ENCODE measurements at places on chromosomes 3 and 15.
A peak's percentile ranks its signal among the peaks of the same experiment; 100 is the strongest.

DNA sequence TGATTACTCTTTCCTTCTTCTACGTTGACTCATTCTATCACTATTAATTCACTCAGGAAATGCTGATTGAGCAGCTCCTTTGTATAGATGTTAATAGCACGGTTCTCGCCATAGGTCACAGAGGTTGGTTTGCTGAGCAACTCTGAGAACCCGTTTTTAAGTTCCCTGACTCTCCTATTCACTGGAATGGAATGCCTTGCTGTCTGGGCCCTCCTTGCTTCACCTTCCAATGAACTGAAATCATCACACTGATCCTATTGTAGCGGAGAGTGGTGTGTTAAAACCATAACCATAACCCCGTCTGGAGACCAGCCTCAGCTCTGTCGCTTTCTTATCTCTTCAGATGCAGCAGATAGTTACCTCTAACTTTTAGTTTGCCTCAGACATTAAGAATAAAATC lies 323.6 kb downstream of the GABRB3 start:
- DNase-seq: no peak

- DNase-seq: no peak
Measured at GRCh38 chr3:55545995-55546394, 58.9 kb upstream of the WNT5A start.

- no peak for DNase-seq
Measured at GRCh38 chr3:183515968-183516851, 39.3 kb downstream of the KLHL6 start.

- DNase-seq: no peak
Measured at GRCh38 chr15:42077689-42078088, 16.7 kb downstream of the PLA2G4D start.

DNA sequence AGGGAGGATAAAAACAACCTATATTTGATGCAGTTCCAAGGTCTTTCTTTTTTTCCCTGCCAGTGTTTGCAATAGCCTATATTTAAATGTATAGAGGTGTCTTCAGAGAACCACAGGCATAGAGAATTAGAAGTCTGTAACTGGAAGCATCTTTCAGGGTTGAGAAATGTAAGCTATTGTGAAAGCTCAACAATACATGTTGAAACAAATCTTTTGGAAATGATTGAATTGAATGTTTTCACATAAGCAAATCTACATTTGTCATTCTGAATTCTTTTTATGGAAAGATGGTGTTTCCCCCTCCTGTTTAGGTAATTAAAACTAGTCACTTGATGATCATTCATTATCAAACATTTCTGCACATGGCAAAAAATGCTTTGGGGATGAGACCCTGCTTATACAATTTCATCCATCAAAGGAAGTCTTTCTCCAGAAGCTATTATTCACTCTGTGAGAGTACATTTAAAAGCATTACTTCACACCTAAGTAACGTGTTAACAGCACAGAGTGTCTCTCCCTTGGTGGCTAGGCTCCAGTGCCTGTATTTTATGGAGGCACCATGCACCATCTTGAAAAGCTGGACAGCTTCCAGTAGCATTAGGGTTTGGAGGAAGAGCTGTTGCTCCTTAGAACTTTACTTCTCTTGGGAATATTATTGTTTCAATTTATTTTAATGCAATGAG lies 406.2 kb downstream of the LSAMP start:
- no peak for DNase-seq

GRCh38 chr15:49088996-49089395 lies 42.8 kb upstream of the SECISBP2L start:
- DNase-seq: no peak

DNA sequence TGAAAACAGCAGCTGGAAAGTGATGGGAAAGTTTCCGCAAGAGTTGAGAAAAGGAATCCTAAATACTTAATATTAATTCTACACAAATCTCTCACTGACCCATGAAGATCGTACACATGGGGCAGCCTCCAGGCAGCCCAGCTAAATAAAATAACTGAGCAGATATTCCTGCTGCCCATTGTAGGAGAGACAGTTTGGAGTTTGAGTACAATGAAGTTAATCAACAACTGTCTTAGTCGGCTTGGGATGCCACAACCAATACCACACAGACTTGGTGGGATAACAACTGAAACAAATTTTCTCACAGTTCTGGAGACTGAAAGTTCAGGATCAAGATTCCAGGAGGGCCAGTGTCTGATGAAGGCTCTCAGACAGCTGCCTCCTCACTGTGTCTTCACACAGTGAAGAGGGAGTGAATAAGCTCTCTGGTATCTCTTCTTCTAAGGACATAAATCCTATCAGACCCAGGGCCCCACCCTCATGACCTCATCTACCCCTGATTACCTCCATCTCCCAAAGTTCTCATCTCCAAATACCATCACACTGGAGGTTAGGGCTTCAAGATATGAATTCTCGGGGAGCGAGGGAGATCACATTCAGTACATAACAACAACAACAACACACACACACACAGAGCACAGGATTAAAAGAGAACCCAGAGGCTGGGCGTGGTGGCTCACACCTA lies 9.7 kb downstream of the TRPM7 start:
- DNase-seq: no peak

- DNase-seq: no peak
Measured at GRCh38 chr3:136990826-136991225, 33.0 kb downstream of the IL20RB start.

DNA sequence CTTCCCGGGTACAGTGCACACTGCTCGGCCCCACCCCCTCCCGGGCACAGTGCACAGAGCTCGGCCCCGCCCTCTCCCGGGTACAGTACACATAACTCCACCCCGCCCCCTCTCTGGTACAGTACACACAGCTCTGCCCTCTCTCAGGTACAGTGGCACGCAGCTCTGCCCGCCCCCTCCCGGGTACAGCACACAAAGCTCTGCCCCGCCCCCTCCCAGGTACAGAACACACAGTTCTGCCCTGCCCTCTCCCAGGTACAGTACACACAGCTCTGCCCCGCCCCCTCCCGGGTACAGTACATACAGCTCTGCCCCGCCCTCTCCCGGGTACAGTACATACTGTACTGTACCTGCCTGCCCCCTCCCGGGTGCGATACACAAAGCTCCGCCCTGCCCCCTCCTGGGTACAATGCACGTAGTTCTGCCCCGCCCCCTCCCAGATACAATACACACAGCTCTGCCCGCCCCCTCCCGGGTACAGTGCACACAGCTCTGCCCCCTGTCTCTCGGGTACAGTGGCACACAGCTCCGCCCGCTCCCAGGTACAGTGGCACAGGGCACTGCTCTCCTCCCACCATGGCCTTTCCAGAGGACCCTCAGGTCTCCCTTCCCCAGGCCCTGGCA lies 16.4 kb upstream of the PRR20G start:
- peak; percentile 98 for DNase-seq

GRCh38 chr3:120429921-120430361 lies 20.9 kb downstream of the FSTL1 start:
- no peak for DNase-seq

DNA sequence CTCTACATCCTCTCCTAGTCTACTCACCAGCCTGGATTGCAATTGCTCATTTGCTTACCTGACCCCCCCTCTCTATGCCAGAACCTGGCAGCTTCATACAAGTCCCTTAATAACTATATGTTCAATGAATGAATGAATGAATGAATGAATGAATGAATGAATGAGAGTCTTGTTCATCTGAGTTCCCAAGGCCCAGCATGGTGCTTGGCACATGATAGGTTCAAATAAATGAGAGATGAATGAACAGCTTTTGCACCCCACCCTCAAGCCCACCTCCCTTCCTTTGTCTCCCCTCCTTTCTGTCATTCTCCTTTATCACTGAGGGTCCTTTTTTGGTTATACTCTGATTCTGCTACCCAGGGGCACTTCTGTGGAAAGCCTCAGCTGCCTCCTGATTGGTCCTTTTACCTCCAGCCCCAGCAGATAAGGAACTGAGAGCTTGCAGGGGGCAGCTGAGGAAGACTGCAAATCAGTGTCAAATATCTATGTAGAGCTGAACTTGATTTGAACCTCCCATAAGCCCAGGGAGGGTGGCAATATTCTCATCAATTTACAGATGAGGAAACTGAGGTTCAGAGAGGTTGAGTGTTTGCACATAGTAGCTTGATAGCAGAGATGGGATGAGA lies 54.1 kb upstream of the CHRNB4 start:
- DNase-seq: no peak

DNA sequence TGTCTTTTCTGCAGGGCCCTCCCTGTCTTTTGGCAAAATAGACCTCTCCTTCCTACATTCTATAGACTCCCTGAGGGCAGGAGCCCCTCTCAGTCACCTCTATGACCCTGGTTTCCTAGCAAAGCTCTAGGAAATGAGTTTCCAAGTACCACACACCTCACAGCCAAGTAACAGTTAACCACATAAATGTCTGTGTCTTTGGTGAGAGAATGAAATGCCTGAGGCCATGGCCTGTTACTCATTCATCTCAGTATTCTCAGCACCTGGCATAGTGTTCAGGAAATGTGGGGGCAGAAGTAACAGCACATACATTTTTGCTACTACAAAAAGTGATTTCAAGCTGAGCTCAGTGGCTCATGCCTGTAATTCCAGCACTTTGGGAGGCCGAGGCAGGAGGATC lies 21.0 kb downstream of the RFT1 start:
- no peak for DNase-seq

- no peak for DNase-seq
Measured at GRCh38 chr3:172354931-172355499, 93.2 kb downstream of the GHSR start.

All from NCI-H2107 (cell line).